ENCODE measurements at places on chromosomes 1 and 21. TPM values are rescaled to one million over a fixed set of nuclear protein-coding genes. Genes with fewer than 3 reads are reported as not detected.
A peak's percentile ranks its signal among the peaks of the same experiment; 100 is the strongest.

GRCh38 chr1:85041793-85042192 is 6.5 kb downstream of the MCOLN3 start:
- H3K4me3 ChIP-seq = no peak overlapping the region
- no peaks in the 10 kb centered on the region for H3K4me1 ChIP-seq
- H3K27me3 ChIP-seq = peaks cover 19% of the 10 kb centered on the region

DNA sequence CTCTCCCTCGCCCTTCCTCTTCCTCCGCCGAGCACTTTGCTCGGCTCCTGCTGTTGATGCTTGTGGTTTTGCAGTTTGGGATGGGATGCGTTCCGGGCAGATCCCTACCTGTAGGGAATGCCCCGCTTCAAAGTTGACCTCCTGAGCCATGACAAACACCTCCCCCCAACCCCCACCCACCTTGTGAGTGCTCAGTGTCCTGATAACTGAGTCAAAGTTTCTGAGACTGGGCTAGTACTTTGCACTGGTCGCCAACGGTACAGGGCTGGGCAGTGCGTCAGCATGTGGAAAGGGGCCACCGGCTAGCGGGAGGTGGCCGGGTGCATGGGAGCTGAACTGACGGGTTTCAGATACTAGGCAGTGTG is 771 bp downstream of the RABGAP1L start:
- peaks cover 18% of the 10 kb centered on the region for H3K4me1 ChIP-seq
- H3K27ac ChIP-seq = peak overlapping the region; percentile 97

DNA sequence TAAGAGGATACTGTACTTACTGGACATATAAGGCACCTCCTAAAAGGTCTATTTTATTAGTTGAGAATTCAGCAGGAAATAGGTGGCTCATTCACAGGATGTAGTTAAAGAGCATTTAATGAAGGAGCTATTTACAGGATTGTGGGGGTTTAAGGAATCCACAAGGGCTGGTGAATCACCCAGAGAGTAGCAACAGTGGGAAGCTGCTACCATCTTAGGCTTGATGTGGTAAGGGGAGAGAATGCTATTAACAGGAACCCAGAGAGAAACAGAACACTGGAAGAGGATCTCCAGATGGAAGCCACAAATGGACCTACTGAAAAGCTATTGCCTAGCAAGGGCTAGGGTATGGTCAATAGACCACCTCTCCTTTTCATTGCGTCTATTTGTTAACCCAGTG is 52.0 kb upstream of the COL11A1 start:
- no peaks in the 10 kb centered on the region for H3K27me3 ChIP-seq
- no peak for DNase-seq
- H3K27ac ChIP-seq = no peak overlapping the region
- no peak overlapping the region for H3K4me3 ChIP-seq

Gene NUP210L
- total RNA-seq = 0.05 TPM

Gene HP1BP3
- 385 TPM for total RNA-seq

DNA sequence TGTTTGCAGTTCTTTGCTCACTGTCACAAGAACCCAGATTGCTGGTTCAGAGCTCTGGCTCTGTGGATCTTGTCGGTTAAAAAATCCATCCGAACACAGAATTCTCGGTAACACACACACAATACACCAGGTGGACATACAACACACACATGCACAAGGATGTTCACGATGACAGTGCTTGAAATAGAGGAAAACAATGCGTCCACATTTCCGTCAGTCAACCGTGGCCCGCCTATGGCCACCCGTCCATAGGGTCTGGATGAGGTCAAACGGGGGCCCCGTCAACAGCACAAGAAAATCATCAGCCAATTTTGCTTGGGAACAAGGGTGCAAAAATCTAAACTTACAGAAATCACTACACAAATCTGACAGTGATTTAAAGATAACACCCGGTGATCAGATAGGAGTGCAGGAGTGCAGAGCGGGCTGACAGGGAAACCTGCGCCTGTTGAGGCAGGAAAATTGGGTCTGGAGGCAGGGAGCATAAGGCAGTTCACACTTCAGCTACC is 50.4 kb upstream of the SLC19A1 start:
- H3K27ac ChIP-seq = no peak overlapping the region
- no peak overlapping the region for H3K4me3 ChIP-seq
- H3K4me1 ChIP-seq = no peaks in the 10 kb centered on the region

DNA sequence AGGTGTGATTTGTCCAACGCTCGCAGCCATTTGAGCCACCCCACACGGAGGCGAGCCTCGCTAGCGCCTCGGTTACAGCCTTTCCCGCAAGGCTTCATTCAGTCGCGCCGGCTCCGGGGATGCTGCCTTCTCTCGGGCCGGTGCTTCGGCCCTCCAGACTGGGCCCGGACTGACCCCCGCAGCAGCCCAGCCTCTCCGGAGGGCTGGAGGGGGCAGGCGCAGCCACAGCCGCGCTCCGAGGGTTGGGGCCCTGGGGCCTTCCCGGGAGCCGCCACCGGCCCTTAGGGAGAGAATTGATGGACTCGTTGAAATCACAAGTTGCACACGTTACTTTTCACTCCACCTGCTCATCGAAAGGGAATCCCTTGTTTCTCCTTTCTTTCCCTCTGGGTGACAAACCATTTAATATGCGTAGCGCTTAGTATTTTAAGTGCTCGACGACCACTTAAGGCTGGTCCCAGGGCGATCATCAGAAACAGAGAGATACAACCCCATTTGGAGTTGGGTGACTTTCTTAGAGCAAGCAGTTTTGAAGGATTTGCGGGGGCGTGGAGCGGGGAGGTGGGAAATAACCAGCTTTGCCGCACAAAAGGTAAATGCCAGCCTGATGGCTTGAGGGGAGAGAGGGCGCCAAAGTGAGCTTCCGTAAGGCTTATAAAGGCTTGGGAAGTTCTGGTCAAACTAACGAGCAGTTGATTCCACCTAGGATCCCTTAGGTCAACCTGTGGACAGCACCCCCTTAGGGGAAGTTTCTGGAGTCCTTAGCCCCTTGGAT is 24.6 kb upstream of the ENAH start:
- DNase-seq = peak; percentile 14
- peaks cover 24% of the 10 kb centered on the region for H3K27me3 ChIP-seq
- no peaks in the 10 kb centered on the region for H3K36me3 ChIP-seq
- peak overlapping the region; percentile 45 for H3K4me3 ChIP-seq

- H3K27ac ChIP-seq = no peak overlapping the region
- H3K4me1 ChIP-seq = peaks cover 18% of the 10 kb centered on the region
- no peak overlapping the region for H3K4me3 ChIP-seq
Measured at GRCh38 chr1:226660410-226661182, 78.5 kb downstream of the ITPKB start.

DNA sequence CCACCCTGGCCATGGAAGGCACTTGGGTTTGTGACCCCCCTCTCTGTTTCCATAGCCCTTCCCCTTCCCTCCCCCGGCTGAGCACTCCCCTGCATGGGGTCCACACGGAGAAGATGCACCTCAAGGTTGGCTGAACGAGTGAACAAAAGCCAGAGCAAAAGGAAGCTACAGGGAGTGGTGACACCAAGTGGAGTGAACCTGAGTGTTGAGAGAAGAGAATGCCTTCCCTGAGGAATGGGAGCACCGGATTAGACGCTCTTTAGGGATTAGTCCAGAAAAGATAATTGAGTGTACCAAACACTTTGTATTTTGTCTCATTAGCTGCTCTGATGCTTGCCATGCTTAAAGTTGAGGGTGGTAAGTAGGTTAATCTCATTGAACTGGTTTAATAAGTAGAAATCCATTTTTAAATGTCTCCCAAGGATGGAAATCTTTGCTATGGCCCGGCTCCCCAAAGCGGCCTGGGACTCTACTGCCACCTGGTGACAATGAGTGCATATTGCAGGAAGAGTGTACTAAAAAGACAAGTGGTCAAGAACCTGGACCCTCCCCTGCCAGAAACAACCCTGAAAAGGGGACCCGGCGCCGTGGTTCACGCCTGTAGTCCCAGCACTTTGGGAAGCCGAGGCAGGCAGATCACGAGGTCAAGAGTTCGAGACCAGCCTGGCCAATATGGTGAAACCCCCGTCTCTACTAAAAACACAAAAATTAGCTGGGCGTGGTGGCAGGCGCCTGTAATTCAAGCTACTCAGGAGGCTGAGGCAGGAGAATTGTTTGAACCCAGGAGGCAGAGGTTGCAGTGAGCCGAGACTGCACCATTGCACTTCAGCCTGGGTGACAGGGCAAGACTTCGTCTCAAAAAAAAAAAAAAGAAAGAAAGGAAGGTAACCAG is 150.6 kb upstream of the ZC3H12A start:
- no peaks in the 10 kb centered on the region for H3K4me1 ChIP-seq
- no peak overlapping the region for H3K27ac ChIP-seq
- H3K4me3 ChIP-seq = no peak overlapping the region
- peaks cover 38% of the 10 kb centered on the region for H3K27me3 ChIP-seq
- no peak for DNase-seq

GRCh38 chr1:3069491-3070308 is 697 bp downstream of the PRDM16 start:
- peaks cover 23% of the 10 kb centered on the region for H3K4me1 ChIP-seq
- DNase-seq = peak; percentile 56
- H3K27me3 ChIP-seq = peaks cover 6% of the 10 kb centered on the region
- H3K36me3 ChIP-seq = peaks cover 2% of the 10 kb centered on the region
- H3K4me3 ChIP-seq = peak overlapping the region; percentile 78

DNA sequence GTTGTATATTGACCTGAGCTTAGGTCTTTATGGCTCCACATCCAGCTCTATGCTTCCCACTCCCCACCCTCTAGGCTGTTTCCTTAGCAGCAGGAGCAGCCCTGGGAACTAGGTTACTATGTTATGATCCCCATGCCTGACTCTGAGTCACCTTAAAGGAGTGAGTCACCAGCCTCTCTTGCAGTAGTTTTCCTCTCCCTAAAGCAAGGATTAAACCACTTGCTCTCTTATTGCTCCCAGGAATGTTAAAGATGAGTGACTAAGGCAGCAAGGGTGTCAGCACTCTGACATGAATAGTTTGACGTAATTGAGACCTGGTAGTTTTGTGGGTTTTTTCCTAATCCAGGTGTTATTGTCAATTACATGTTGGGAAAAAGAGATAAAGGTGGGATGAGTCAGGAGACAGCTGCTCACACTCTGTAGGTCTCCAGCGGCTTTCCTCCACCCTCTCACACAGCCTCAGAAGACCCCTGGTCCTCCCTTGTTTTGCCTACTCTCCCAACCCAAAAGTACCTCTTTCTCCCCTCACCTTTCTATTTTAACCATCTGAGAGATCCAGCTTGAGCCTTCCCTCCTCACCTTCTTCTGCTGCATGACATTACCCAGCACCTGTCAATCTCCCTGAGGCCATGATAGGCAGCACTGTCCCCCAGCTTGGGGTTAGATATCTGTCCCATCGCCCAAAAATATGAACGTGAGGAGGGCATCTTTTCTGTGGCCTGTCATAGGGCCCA is 369.1 kb upstream of the VAMP3 start:
- no peaks in the 10 kb centered on the region for H3K4me1 ChIP-seq
- no peaks in the 10 kb centered on the region for H3K27me3 ChIP-seq
- no peaks in the 10 kb centered on the region for H3K36me3 ChIP-seq
- H3K27ac ChIP-seq = peak overlapping the region; percentile 71
- DNase-seq = peak; percentile 5

Gene PRSS38
- total RNA-seq = not detected

- no peak overlapping the region for H3K4me3 ChIP-seq
- H3K36me3 ChIP-seq = no peaks in the 10 kb centered on the region
- H3K4me1 ChIP-seq = peaks cover 1% of the 10 kb centered on the region
- peak; percentile 12 for DNase-seq
- H3K27ac ChIP-seq = no peak overlapping the region
- peaks cover 4% of the 10 kb centered on the region for H3K27me3 ChIP-seq
Measured at GRCh38 chr1:170929835-170930554, 5.3 kb upstream of the MROH9 start.

DNA sequence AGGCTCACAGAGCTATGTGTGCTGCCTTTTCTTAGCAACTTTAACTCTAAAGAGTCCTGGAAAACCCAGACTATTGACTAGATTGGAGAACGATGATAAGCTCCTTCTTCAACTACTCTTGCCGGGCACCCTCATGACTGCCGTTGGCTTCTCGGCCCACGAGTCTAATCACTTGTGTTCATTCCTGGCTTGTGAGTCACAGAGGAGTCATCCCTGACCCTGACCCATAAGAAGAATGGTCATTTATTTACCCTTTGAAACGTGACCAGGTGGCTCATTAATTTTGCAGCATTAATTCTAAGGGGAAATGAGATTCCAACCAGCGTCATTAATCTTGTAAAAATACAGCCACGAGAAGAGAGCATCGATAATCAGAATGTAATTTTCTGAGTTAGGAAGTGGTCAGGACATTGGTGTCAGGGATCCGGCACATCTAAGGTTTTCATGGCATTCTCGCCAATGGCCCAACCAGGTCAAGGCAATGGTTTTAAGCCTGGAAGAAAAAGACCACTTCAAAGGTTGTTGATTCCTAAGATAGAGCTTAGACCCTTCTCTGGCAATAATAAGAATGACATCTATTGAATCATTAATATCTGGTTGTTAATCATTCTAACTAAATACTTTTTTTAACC is 183.6 kb upstream of the RUNX1 start:
- DNase-seq = no peak
- no peak overlapping the region for H3K4me3 ChIP-seq
- H3K36me3 ChIP-seq = no peaks in the 10 kb centered on the region
- peaks cover 10% of the 10 kb centered on the region for H3K4me1 ChIP-seq
- H3K27me3 ChIP-seq = no peaks in the 10 kb centered on the region
- H3K27ac ChIP-seq = peak overlapping the region; percentile 42

- peaks cover 2% of the 10 kb centered on the region for H3K27me3 ChIP-seq
- DNase-seq = no peak
- no peak overlapping the region for H3K4me3 ChIP-seq
- no peaks in the 10 kb centered on the region for H3K36me3 ChIP-seq
- H3K4me1 ChIP-seq = peaks cover 8% of the 10 kb centered on the region
- no peak overlapping the region for H3K27ac ChIP-seq
Measured at GRCh38 chr1:109198043-109198695, 15.5 kb upstream of the SARS1 start.

Gene ARHGEF16
- 60.5 TPM for total RNA-seq

DNA sequence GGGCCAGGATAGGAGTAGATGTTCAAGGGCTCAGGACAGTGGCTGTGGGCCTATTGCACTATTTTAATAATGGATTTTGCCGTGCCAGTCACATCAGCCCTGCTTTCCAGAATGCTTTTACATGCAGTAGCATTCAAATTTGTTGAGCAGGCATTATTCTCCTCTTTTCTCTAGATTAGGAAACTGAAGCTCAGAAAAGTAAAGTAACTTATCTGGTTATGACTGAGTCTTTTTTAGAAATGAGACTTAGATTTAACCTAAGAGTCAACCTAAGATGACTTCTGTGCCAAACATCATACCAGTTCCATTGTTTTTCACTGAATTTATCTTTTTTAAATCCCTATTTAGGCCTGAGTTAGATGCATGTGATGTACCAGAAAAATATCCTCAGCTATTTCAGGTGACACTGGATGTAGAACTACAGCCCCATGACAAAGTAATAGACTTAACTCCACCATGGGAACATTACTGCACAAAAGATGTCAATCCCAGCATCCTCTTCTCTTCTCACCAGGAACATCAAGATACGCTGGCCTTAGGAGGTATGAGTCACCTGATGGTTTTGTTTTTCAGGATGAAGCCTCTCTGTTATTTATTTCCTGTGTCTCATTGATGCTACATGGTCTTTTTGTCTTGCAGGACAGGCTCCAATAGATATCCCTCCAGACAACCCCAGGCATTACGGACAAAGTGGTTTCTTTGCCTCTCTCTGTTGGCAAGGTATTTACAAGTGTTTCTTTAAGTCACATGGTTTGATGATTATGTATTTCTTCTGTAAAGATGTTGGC is 31.4 kb upstream of the LEPR start:
- no peak for DNase-seq
- peaks cover 6% of the 10 kb centered on the region for H3K36me3 ChIP-seq
- H3K27ac ChIP-seq = no peak overlapping the region

GRCh38 chr21:44473915-44474555 is 18.7 kb downstream of the LRRC3 start:
- H3K36me3 ChIP-seq = no peaks in the 10 kb centered on the region
- DNase-seq = no peak
- no peaks in the 10 kb centered on the region for H3K27me3 ChIP-seq
- no peak overlapping the region for H3K4me3 ChIP-seq
